ENCODE measurements at places on chromosomes 1 and 21.

DNA sequence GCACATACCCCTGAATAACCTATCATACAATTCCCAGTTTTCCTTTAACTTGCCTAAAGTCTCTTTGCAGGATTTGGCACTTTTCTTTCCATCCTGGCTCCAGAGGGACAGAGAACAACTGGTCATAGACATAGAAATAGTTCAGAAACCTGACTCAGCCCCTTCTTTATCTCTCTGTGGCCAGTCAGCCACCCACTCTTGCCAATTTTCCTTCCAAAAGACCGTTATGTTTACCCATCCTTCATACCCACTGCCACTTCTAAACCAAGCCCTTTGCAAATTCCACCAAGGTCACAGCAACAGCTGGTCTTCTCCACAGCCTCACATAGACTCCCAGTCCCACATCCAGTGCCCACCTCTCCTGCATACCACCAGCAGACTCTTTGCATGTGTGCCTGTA is 127.2 kb upstream of the FGGY start:
- no peak overlapping the region for H3K27ac ChIP-seq
- H3K4me3 ChIP-seq: no peak overlapping the region
- no peaks in the 10 kb centered on the region for H3K4me1 ChIP-seq
- DNase-seq: no peak
- no peaks in the 10 kb centered on the region for H3K36me3 ChIP-seq

DNA sequence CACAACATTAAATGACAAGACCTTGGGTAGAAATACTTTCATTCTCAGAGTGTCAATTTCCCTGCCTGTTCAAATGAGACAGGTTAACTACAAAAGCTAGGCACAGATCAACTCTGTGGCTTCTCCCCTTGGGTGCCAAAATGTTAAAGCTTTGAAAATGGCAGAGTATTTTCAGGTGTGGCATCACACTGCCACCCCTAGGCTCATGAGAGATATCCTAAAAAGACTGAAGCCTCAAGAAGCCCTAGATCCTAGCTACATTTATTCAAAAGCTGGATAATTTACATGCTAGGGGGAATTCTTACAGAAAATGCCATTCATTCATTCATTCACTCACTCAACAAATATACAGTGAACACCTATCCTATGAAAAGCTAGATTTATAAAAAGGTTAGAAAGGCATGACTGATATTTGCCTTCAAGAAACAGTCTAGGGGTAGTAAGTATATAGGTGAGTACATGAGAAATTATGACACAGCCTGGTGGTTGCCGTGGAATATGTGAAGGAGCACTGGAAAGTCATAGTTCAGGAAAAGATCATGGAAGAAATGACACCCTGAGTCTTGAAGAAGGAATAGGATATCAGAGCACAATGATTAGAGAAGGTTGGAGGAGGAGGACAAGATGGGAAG is 15.9 kb upstream of the RAB4A start:
- H3K4me1 ChIP-seq: peaks cover 45% of the 10 kb centered on the region
- no peaks in the 10 kb centered on the region for H3K27me3 ChIP-seq
- H3K27ac ChIP-seq: no peak overlapping the region
- no peak overlapping the region for H3K4me3 ChIP-seq

DNA sequence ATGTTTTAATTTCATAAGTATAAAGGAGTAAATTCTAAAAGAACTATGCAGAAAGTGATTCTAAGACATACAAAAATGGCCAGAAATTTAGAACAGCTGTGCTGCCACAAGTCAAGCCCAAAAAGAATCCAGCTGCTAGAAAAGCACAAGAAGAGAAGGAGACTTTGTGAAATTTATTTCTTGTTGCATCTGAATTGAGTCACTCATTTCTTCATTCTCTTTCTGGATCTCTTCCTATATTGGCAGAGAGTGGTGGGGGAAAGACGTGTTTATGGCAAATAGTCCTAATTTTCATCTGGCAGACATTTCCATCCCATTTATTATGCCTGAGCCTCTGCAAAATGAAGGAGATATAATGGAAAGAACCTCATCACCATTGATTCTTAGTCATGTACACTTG is 139.6 kb upstream of the CTTNBP2NL start:
- H3K4me3 ChIP-seq: no peak overlapping the region
- no peaks in the 10 kb centered on the region for H3K36me3 ChIP-seq
- H3K4me1 ChIP-seq: no peaks in the 10 kb centered on the region
- no peak for DNase-seq
- no peaks in the 10 kb centered on the region for H3K27me3 ChIP-seq
- no peak overlapping the region for H3K27ac ChIP-seq

GRCh38 chr1:20158358-20159070 is 19.4 kb downstream of the PLA2G2F start:
- no peaks in the 10 kb centered on the region for H3K4me1 ChIP-seq
- H3K27me3 ChIP-seq: no peaks in the 10 kb centered on the region
- H3K4me3 ChIP-seq: no peak overlapping the region
- no peak for DNase-seq
- no peak overlapping the region for H3K27ac ChIP-seq

All from CD8-positive, alpha-beta memory T cell (primary cell).